NCI-H1092 (cell line): ENCODE measurements at places on chromosomes 2 and 18.

DNA sequence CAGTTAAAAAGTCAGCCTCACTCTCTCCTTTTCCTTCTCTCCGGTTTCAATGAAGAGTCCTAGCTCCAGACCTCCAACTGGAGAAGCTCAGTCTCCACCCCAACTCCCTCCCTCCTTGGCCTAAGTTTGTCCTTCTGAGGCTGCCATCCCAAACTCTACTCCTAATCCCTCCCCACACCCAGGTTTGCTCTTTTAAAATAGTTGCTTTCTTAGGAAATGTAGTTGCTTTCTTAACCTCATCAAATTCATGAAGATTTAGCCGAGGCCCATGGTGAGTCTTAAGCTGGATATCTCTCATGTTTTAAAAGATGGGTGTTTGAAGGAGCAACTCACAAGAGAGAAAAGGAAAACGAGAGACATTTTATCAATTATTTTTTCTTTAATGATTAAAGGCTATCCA lies 937 bp upstream of the LANCL1 start:
- no peak for DNase-seq

DNA sequence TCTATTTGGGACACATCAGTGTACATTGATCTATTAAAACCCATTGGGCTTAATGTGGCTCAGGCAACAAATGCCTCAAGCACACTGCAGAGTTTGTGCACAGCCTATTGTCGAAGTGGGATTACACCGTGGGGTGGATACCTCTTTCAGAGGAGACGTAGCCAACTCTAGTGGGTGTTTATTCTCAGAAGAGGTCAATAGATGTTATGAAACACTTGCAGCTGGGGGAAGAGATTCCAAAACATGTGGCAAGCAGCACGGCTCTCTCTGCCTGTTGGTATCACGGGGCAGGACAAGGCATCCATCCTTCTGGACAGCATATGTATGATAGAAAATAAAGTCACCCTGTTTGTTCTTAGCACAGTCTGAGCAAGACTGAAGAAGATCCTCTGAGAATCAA lies 121.4 kb upstream of the COPS8 start:
- no peak for DNase-seq

- no peak for DNase-seq
These were observed 103.3 kb downstream of the MYO5B start for GRCh38 chr18:50091509-50092244.

GRCh38 chr2:237627441-237628246 lies at the start of gene LRRFIP1:
Gene LRRFIP1, plus strand, starts transcription at chr2:237627587. Its CDS starts 58 bp downstream, at chr2:237627645.
- DNase-seq, result no peak

DNA sequence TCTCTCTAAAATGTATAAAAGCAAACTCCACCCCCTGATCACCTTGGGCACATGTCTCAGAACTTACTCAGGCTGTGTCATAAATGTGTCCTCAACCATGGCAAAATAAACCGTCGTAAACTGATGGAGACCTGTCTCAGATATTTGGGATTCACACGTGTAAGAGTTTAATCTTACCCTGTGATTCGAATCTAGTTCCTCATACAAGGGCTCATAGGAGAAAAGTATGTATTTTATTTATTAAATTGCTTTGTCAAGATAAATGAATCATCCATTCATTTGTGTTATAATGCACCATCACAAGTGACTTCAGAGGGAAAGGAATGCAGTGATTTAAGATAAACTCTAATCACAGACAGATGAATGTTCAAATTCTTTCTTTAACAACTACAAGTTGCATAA lies 712.5 kb upstream of the LRATD1 start:
- no peak for DNase-seq

DNA sequence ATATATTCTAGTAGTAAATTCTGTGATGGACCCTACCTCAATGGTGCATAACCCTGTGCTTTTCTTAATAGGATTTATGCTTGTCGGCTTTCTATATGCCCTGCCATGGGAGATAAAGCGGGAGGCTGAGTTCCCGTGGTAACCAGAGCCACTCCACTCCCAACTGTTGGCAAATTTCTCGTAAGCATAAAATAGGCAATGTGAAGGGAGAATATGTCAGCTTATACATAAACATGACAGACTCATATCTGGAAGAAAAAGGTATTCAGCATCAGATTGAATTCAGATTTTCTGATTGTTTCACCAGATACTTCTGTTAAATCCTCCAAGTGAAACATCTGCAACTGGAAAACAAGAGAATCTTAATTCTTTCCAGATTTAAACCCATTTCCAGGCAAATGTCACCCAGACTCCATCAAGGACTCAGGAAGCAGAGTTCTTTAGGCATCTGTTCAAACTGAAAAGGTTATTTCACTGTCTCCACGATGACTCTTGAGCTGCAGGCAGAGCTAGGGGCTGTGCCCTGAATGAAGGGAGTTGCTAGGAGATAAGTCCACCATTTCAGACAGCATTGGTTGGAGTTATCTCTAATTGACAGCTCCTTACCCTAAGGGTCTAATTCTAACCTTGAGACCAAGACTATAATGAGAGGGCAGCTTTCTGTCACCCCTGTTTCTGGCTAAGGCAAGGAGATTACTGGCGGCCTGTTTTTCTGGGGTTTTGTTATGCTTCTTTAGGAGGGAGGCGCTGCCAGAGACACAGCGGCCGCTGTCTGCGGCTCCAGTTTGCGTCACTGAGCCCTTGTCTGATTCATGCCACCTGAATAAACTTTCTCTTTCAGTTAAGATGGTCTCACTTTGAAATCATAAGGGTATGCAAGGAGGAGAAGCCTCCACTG lies 381.3 kb downstream of the SOX11 start:
- peak; percentile 63 for DNase-seq
